NCI-H2107 (cell line): ENCODE measurements at places on chromosomes 12 and 14.

GRCh38 chr14:50859296-50859624, 12.6 kb upstream of the ABHD12B start:
- DNase-seq: no peak

DNA sequence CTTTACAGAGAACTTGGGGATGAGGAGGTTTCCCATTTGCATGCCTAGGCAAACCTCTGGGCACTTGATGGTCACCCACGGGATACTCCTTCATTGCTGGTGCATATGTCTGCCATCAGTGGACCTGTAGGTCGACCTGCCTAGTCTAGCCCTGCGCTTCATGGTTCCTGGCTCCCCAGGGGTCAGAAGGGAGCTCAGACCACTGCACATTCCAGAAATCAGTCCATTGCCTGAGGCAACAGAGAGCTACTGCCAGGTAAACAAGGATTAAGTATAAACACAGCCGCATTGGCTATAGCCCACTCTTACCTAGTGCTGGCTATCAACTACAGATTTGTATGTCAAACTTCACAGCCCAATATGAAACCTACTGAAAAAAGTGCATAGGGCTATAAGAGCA, 476.4 kb downstream of the SOX5 start:
- DNase-seq: no peak

GRCh38 chr12:101493556-101493955, 18.4 kb downstream of the SPIC start:
- DNase-seq: no peak

GRCh38 chr12:68924546-68924945, 8.4 kb downstream of the CPM start:
- no peak for DNase-seq

- DNase-seq: no peak
Observed at GRCh38 chr12:13777374-13777773, 204.0 kb downstream of the GRIN2B start.

GRCh38 chr12:30725739-30726138, 29.0 kb downstream of the CAPRIN2 start:
- DNase-seq: no peak

- DNase-seq: no peak
Observed at GRCh38 chr12:116556964-116557698, 2.0 kb upstream of the MAP1LC3B2 start.

- DNase-seq: no peak
Observed at GRCh38 chr14:87999277-87999676, 5.7 kb upstream of the GPR65 start.

- peak; percentile 45 for DNase-seq
Observed at GRCh38 chr12:122116707-122117535, 38.4 kb downstream of the MLXIP start.

DNA sequence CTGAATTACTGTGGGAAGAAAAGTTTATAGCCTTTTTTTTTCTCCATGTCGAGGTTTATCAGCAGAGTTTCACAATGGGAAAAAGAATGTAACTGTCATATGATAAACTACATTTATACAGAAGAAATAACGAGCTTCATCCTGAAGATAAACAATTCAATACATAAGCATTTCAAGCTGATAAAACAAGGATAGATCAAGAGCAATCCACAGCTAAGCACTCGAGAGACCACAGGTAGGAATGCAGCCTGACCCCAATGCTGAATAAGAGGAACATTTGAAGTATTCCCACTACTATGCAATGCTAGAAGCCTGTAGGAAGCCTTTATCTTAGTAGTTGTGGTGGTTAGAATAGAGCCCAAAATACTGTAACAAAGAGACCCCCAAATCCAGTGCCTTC, 32.6 kb upstream of the DAAM1 start:
- no peak for DNase-seq
